Stimulated activated CD4-positive, alpha-beta T cell treated with anti-CD3 and anti-CD28 coated beads, Interleukin-12 subunit alpha, Interleukin-12 subunit beta, amount 100 ng/mL, for 24 hours (primary cell): ENCODE measurements at places on chromosomes 16 and 17.

- DNase-seq, result no peak
Observed at GRCh38 chr16:4991754-4992153, 33.6 kb downstream of the SEC14L5 start.

DNA sequence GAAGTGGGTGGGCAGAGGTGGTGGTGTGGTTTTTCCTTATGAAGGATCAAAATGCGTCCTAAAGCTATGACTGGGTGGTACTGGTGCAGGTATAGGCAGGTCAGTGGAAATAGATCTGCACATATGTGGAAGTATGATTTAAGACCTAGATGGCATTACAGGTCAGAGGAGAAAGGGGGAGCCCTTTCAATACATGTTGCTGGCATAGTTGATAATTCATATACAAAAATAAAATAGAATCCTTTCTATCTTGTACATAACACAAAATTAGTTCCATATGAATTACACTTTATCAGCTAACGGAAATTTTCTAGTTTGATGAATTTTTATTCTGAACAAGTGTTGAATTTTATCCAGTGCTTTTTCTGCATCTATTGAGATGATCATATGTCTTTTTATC lies 20.8 kb upstream of the PIK3R5 start:
- no peak for DNase-seq

DNA sequence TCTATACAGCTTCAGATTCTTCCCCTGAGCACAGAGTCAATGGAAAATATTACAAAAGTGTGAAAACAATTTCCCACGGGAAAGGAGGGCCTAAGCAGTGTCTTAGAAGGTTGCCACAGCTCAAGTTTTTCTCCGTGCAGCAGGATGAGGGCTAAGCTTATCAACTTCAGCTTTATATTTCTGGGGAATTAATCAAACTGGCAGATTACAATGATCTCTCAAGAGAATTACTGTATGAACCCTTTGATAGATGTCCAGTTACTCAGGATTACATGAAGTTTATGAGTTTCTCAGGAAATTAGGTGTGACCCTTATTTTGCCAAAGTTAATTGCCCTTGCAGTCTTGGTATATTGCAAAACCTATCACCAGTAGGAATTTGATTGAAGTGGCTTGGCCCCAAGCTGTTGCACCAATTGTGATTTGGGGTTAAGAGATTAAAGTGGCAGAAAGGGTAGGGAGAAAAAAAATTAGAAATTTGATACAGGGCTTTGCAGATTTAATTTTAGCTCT lies 298.4 kb downstream of the MAP2K6 start:
- no peak for DNase-seq

DNA sequence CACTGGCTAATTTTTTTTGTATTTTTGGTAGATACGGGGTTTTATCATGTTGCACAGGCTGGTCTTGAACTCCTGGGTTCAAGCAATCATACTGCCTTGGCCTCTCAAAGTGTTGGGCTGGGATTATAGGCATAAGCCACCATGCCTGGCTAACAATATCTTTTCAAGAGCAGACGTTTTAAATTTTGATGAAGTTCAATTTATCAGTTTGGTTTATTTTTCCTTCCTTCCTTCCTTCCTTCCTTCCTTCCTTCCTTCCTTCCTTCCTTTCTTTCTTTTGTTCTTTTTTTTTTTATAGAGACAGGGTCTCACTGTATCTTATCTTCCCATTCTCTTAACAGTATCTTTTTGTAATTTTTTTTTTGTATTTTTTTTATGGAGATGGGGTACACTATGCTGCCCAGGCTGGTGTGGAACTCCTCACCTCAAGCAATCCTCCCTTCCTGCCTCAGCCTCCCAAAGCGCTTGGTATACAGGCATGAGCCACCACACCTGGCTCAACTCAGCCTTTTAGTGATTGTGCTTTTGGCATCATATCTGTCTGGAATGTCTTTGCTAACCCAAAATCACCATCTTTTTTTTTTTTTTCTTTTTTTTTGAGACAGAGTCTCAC lies 13.6 kb upstream of the GIP start:
- no peak for DNase-seq

GRCh38 chr16:20598832-20599469 lies 22.8 kb upstream of the ACSM2B start:
- DNase-seq, result no peak

DNA sequence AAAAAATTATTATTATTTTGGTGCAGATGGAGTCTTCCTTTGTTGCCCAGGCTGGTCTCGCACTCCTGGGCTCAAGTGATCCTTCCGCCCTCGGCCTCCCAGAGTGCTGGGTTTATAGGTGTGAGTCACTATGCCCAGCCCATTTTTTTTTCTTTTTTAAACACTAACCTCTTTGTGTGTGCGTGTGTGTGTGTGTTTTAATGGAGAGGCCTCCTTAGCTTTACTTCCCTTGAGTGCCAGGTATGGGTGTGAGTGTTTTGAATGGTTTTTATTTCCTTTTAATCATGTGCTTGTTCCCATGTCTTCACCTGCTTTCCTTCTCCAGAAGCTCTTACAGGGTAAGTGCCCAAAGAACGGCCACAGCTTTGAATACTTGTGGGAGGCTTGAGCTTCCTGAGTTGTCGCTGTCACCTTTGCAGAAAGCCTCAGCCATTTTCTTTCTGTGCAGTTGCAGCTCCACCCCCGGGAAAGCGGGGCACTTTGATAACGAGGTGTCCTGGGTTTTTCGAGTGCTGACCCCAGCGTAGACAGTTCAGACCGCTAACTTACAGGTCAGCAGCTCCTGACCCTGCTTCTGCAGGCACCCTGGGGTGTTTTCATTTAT lies 22.6 kb downstream of the AKAP1 start:
- no peak for DNase-seq

GRCh38 chr16:13961099-13961811 lies 41.3 kb downstream of the ERCC4 start:
- no peak for DNase-seq

DNA sequence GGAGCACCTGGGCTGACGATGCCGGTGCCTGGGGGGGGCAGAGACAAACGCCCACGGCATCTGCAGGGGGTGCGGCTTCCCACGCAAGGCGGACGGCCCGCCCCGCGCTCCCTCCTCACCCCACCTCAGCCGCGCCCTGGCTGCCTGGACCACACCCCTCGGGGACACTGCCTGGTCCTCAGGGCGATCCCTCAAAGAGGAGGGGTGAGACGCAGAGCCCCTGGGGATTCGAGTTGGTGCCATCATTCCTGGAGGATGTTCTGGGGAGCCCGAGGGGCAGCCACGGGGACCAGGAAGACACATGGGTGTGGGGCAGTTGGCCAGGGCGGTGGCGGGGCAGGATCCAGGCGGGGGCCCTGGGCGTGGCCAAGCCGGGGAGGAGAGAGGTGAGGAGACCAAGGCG lies 3.9 kb downstream of the IGFALS start:
- DNase-seq, result no peak

DNA sequence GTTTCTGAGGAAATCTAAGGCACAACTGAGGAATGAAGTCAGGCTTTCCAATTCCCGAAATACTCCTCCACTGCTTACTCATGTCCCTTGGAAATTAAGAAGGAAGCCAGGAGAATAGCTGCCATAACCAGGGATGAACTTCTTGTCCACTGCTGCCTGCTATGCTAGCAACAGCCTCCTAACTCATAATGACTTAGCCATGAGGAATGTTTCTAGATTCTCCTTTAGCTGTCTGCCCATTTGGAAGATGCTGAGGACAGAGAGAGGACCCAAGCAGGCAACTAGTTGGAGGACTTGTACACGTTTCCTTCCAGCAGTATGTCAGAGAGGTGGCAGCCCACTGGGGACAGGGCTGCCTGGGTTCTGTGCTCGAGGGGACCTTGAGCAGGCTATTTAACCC lies 939 bp upstream of the CCL2 start:
- no peak for DNase-seq

GRCh38 chr17:65809366-65809765 lies 247.9 kb upstream of the AXIN2 start:
- DNase-seq, result no peak

DNA sequence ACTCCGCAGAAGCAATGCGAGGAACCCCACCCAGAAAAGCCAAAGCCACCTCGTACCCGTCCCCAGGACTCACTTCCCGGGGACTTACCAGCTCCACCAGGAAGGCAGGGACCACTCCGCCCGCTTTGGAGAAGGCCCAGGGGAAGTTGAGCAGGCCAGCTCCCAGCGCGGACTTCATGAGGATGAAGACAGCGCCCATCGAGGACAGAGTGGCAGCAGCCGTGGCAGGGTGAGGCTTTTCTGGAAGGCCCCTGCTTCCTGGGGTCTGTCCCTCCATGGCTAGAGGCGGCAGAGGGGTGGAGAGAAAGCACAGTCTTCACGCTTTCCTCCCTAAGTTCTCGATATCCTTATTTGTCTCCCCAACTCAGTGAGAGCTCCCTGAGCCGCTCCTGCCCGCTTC lies 714 bp downstream of the SLC38A8 start:
- no peak for DNase-seq

- DNase-seq, result peak; percentile 74
Observed at GRCh38 chr17:7136266-7136877, 21.8 kb upstream of the ASGR2 start.

DNA sequence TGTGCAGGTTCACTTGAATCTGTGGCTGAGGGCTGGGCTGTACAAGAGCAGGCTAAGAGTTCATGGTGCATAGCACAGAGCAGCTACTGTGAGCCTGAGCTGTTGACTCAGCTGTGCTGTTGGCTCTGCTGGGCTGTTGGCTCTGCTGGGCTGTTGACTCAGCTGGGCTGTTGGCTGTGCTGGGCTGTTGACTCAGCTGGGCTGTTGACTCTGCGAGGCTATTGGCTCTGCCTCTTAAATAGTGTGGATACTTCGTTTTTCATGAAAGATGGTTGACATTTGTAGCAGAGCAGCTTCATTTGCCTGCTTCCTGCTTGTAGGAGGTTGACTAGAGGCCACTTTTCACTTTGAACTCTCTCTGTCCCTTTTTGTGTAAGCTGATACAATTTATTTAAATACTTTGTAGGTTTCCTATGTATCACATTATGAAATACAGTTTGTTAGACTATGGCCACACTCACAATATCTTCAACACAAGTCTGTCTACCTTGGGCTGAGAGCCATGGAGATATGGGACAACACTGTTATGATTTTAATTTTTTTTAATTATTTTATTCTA lies 40.3 kb upstream of the CCNF start:
- no peak for DNase-seq

- no peak for DNase-seq
Observed at GRCh38 chr17:77898521-77899434, 59.7 kb upstream of the TNRC6C start.

- DNase-seq, result no peak
Observed at GRCh38 chr17:63069245-63069644, 103.2 kb downstream of the TANC2 start.

DNA sequence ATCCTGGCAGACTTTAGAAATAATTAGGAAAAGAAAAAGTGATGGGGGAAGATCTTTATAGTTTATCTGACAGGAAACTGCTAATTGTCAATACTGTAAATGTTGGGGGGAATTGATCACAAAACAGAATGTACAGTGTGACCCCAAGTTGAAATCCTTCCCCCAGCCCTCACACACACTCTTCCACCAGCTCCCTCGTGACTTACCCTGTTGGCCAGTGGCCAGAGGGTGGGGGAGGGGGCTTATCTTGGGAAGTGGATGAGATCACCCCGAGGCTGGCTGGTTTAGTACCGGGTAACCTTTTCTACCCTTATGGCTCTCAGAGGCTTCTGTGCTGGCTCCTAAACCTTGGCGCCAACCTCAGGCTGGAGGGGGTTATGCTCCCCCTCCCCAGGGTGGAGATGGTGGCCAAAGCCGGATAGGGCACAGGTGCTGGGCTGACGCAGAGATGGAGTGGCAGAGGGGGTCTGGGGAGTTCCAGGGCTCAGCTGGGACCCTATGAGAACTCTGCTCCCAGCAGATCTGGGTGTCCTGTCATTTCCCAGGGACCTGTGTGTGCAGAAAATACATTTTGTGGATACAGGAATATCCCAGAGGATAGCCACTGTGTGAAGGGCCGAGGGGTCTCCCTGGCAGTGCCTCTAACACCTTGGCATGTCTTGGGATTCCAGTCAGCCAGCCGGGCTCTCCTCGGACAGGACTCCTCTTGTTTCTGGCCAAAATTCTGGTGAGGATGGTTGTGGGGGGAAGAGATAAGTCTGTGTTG lies 18.6 kb downstream of the CDH16 start:
- no peak for DNase-seq

DNA sequence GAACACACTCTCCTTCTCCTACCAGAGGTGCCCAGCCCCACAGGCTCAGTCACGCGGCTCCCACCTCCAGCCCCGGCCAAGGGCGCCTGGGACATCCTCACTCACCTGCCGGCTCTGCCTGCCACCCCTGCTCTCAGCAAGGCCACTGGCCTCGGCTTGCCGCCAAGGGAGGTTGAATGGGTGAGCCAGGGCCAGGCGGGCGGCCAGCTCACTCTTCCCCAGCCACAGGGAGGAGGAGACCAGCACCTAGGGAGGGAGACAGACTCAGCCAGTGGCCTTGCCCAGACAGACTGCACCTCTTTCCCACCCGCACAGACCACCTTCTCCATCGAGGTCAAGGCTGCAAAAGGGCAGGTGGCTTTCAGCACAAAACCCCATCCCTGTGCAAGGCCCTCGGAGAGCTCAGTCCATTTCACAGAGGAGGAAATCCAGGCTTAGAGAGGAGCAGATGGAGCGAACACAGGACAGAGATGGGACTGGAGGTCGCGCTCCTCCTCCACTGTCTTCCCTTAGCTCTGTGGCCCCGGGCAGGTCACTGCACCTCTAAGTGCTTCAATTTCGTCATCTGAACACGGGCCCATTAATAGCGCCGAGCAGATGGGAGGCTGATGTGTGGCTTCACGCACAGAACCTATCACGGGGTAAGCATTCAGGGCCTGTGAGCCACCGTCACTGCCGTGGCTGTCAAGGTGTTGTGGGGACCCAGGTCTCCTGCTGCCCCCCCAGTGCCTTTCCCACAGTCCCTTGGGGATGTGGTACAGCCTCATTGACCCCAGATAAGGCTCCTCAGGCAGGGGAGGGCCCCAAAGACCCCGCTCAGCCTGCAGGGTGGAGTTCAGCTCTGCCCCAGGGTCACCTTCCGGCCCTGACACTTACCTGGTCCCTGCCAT lies 56.1 kb downstream of the RMI2 start:
- no peak for DNase-seq

GRCh38 chr16:31874366-31875111 lies 932 bp downstream of the ZNF267 start:
- DNase-seq, result no peak

- DNase-seq, result no peak
Observed at GRCh38 chr17:1605681-1606351, 22.8 kb downstream of the SLC43A2 start.

DNA sequence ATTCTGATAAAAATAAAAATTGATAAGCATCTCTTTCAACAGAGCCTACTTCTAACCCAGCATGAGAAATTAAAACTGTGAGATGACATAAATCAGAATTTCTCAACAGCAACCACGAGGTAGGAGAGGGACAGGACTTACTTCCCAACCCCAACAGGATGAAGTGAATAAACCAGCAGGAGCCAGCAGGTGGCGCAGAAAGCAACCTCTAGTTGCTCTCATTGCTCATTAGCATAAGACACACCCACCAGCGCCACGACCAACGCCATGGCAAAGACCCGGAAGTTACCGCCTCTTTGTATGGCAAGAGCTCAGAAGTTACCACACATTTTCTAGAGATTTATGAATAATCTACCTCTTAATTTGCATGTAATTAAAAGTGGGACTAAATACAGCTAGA lies 189.4 kb upstream of the CDH8 start:
- peak; percentile 13 for DNase-seq

GRCh38 chr16:48438414-48438813 lies 53.2 kb upstream of the SIAH1 start:
- DNase-seq, result no peak

- peak; percentile 41 for DNase-seq
Observed at GRCh38 chr16:15949210-15950160, at the start of gene ABCC1. TSS of gene ABCC1 (plus strand) at chr16:15949616. CDS start at chr16:15949752, 136 bp downstream.
